Stimulated activated CD4-positive, alpha-beta T cell treated with anti-CD3 and anti-CD28 coated beads, Interleukin-2, amount 100 ng/mL, for 48 hours (primary cell): ENCODE measurements at places on chromosomes 2 and 18.

DNA sequence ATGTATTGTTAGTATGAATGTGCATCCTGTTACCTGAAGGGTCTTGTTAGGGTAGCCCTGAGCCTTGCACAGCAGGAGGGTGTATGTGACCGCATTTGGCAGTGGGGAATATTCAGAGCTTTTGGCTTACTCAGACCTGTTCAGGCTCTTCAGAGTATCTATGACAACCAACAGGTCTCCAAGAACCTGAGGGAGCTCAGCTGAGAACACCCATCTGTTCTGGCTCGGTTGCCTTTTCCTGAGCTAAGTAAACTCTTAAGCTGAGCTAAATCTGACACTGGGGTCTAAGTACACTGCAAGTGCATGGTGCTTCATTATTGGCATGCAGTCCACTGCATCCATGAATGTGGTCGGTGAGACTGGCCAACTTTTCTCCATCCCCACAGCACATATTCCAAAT is 92.4 kb upstream of the CHST9 start:
- no peak for DNase-seq

- no peak for DNase-seq
These were observed 466.3 kb upstream of the SETBP1 start for GRCh38 chr18:44214396-44214795.

DNA sequence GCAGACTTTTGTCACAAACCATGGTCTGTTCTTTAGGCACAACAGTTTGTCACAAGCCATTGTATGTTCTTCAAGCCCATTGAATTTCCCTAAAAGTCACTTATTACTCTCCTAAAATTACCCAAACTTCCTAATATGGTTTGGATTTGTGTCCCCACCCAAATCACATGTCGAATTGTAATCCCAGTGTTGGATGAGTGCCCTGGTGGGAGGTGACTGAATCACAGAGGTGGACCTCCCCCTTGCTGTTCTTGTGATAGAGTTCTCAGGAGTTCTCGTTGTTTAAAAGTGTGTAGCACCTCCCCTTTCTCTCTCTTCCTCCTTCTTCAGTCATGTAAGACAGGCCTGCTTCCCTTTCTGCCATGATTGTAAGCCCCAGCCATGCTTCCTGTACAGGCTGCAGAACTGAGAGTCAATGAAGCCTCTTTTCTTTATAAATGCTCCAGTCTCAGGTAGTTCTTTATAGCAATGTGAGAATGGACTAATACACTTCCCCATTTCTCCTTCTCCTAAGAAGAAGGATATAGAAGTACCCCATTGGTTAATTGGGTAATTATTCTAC is 11.2 kb upstream of the GYPC start:
- no peak for DNase-seq

DNA sequence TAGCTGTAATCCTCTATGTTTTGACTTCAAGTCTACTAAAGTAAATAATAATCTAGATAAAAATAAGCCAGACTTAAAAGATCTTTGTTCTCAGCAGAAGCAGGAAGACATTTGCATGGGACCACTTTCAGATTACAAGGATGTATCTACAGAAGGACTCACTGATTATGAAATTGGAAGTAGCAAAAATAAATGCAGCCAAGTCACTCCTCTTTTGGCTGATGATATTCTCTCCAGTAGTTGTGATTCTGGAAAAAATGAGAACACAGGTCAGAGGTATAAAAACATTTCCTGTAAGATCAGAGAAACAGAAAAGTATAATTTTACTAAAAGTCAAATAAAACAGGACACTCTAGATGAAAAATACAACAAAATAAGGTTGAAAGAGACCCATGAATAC is 338.4 kb downstream of the ZNF804A start:
- DNase-seq = no peak

GRCh38 chr2:202090530-202090929 is 17.5 kb downstream of the KIAA2012 start:
- DNase-seq = no peak
